ENCODE measurements at places on chromosomes 4 and X.
A peak's percentile ranks its signal among the peaks of the same experiment; 100 is the strongest.

DNA sequence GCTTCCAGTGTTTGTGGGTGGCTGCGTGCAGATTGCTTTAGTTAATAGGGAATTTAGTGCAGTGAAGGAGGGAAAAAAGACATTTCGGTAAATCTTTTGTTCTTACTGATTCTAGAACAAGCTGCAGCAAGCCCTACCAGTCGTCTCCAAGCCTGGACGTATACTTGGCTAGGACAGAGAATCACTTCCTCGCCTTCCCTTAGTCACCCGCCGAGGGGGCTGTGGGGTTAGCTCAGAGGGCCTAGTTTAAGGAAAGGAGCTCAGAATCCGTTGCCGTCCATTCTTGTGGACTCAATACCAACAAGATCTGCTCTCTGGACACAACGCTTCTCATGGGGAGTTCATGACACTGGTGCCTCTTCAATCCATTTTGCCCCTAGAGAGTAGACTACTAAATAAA is 36.3 kb upstream of the FAT1 start:
- no peak for DNase-seq

- no peak for DNase-seq
These were observed 251.6 kb downstream of the NPFFR2 start for GRCh38 chr4:72283357-72283756.

GRCh38 chr4:115780268-115780667 is 666.8 kb upstream of the NDST4 start:
- DNase-seq: no peak

- DNase-seq: no peak
These were observed at the start of gene ZNF157 for GRCh38 chrX:47370278-47370677. TSS of gene ZNF157 (plus strand) at chrX:47370578. CDS start at chrX:47370669, 91 bp downstream.

- no peak for DNase-seq
These were observed 15.6 kb upstream of the SPRY1 start for GRCh38 chr4:123380728-123381716.

DNA sequence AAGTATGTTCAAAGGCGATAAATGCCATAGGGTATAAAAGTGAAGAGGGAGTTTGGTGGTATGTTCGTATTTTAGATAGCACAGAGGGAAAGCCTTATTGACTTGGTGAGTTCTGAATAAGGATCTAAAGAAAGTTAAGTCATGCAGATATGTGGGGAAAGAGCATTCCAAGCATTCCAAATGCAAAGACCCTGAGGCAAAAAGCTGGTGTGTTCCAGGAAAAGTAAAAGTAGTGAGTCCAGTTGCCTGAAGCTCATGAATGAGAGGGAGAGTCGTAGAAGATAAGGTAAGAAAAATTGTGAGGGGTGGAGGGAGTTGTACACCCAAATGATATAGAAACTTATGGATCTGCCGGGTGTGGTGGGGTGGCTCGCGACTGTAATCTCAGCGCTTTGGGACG is 426.7 kb downstream of the RPA4 start:
- DNase-seq: peak; percentile 8

DNA sequence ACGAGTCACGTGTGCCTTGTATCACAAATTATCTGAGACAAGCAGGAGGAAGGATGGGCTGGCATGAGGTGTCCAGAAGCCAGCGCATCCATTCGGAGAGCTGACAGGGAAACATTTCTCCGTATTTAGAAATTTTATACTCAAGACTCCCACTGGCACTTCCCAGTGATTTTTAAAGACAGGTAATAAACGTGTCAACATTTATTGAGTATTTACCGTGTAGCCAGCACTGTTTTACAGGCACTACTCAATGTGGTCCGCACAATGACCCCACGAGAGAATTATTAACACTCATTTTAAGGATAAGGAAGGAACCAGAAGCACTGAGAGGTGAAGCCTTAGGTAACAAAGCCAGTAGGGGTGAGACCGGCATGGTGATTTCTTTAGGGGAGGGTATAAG is 23.2 kb downstream of the GEMIN8 start:
- no peak for DNase-seq

- no peak for DNase-seq
These were observed 224.1 kb downstream of the NLGN4X start for GRCh38 chrX:6004529-6004928.

DNA sequence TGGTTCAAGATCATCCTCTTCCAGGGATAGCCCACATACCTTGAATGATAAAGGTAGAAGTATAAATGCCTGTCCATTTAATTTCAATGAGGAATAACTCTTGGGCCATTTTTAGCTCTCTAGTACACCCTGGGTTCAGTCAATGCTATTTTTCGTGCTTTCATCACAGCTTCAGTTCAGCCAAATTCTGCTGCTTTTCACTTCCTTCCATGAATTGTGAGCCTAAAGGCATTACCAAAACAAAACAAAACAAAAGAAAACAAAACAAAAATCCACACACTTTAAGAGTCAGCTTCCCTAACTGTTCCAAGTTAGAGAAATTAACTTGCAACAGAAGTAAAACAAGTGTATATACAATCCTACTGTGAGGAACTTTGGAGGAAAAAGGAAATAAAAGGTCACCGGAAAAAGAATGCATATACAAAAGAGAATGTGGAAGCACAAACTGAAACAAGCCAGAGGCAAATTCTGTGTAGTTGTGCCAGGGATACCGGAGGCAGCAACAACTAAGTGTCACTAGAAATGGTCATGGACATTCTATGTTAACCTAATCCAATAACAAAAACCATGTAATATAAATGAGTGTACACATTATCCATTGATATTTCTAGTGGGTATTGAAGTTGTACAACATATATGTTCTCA is 423.1 kb downstream of the KCTD8 start:
- DNase-seq: no peak

DNA sequence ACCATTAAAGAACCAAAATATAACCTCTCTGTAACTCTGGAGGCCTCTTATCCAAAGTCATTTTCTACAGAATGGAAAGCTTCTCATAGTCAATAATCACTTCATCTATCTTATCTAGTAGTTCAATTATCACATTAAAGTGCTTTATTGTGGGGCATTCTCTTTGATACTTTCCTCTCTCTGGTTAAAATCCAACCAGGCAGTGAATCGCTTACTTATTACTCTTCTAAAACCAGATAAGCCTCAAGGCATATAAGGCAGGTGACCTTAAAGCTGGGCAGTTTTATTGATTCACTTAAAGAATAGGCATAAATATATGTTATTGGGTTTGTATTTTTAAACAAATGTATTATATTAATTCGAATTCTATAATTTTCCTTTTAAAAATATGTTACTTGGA is 2162.1 kb upstream of the TENM3 start:
- DNase-seq: no peak

DNA sequence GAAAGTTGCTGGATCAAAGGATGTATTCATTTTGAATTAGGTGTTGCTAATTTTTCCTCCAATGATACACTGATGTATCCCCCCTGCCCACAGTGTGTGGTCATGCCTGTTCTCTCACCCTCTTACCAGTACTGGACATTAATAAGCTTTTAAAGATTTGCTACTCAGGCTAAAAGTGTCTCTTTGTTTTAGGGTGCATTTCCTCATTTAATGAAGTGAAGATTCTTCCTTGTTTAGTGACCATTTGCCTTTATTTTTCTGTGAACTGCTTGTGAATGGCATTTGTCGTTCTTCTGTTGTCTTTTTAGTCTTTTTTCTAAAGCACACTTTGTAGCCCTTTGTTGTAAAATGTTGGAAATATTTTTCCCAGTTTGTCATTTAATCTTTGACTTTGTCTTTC is 5.0 kb downstream of the MSMO1 start:
- no peak for DNase-seq

- DNase-seq: no peak
These were observed 179.5 kb downstream of the HNRNPD start for GRCh38 chr4:82194329-82194728.

DNA sequence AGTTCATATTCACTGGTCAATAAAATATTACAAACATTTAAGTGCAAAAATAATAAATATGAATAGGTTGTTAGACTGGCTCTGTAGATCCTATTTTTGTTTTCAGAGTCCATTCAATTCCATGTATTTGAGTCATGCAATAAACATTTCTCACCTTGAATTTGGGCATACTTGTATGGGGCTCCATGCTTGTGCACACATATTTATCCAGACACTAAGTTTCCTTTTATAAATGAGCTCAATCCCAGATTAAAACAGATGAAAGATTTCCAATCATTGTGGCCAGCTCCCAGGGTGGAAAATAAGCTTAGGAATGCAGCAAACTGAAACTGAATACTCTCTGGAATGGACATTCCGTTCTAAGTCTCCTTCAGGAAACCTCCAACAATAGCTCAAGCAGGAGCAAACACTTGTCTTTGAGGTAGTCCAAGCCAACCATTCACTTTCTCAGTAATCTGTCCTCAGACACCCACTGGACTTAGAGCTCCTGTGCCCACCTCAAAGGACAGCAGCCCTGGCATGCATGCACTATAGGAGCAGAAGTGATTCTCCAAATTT is 16.4 kb downstream of the DMD start:
- DNase-seq: no peak

GRCh38 chrX:69318651-69319340 is 153.5 kb upstream of the PJA1 start:
- DNase-seq: no peak

DNA sequence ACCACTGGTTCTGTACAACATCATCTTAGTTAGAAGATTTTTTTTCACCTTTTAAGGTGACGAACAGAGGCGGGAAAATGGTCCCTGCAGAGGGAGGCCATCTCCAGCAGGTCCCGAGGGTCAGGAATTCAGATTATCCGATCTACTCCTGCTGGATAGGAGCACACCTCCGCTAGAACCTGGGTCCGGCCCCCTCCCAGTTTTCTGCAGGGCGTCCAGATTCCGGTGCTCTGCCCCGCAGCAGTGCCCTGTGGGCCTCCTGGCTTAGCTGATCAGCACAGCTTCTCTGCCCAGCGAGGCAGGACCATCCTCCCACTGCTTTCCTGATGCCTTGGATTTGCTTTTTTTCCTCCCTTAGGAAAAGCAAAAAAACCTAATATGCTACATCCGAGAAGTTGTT is 2.3 kb downstream of the TBL1X start:
- no peak for DNase-seq

GRCh38 chrX:25020905-25021449 is 5.2 kb upstream of the ARX start:
- peak; percentile 48 for DNase-seq

DNA sequence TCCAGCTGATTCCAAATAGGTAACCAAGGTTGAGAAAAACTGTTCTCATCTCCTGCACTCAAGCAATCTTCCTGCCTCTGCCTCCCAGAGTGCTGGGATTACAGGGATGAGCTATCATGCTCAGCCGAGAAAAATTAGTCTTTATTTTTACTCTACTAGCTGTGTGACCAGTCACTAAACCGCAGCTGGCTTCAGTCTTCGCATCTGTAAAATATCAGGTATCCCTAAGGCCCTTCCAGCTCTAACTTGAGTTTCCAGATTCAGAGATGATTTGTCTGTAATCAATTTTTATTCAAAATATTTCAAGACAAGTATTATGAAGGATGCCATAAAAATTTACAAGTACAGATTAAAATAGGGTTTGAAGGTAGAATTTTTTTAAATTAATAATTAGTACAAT is 3.5 kb downstream of the ADH6 start:
- DNase-seq: no peak

- peak; percentile 65 for DNase-seq
These were observed 377 bp downstream of the TIMM17B start for GRCh38 chrX:48897157-48897624.

DNA sequence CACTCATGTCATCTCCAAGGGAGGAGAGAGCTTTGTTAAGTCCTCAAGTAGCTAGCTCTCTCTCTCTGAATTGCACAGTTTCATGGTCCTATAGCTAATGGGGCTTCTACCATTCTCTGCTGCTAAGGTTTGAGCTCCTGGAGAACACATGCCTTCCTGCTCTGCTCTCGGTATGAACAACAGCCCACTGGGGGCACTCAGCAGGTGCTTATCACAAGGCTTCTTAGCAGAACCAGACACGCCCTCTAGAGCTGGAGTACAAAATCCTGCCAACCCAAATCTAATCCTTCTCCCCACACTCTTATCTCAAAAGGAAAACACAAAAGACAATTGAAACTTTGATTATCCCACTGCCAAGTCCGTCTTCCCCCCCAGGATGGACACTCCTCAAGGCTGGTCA is 176.5 kb downstream of the HS3ST1 start:
- no peak for DNase-seq

- no peak for DNase-seq
These were observed 17.9 kb downstream of the ATP8A1 start for GRCh38 chr4:42638993-42639392.

DNA sequence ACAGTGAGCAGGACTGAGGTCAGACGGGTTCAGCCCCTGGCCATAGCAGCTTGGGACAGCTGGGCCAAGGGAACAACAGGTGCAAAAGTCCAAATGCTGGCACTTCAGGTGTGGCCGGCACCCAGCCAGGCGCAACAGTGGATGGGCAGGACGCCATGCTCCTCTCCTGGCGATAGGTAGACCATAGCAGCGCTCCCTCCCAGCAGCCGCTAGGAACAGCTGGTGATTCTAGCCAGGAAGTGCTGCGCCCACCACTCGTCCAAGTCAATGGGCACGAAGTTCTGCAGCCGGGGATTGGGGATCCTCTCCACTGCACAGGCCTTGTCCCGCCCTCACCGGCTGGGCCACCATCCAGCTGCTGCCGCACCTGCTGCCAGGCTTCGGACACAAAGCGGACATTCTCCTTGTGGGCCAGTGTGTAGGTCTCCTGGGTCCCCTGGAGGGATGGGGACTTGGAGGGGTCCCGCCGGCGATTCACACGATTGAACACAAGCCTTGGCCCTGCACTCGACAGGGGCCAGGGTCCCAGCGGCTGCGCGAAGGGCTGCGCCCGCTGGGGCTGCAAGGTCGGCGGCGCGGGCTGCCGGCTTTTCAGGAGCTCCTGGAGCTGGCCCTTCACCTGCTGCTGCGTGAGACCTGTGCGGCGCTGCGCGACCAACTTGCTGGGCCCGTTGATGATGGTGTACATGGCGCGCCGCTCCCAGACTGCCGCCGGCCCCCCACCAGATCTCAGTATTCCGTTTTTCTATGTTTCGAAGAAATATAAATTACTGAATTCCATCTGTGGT is 227.5 kb upstream of the STK26 start:
- no peak for DNase-seq

- DNase-seq: peak; percentile 62
These were observed 50.1 kb downstream of the FBXW7 start for GRCh38 chr4:152485726-152486276.

- DNase-seq: no peak
These were observed 235.4 kb upstream of the FGF13 start for GRCh38 chrX:138946926-138947325.

DNA sequence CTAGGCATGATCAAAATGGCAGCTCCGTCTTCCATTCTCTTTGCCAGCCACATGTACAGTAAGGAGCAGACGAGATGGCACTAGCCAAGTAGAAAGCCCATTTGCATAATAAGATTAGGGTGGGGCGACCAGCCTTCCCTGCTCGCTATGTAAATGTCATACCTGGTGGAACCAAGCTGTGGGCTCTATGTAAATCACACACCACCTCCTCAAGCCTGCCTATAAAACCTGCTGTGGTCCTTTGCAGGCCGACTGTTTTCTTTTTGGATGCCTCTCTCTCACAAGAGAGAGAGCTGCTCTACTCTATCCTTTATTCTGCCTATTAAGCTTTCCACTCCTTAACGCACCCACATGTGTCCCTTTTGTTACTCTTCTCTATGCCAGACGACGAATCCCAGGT is 1472.7 kb downstream of the ARAP2 start:
- no peak for DNase-seq

- no peak for DNase-seq
These were observed 117.3 kb downstream of the FAM133A start for GRCh38 chrX:93791304-93791703.

- no peak for DNase-seq
These were observed 27.8 kb downstream of the RP2 start for GRCh38 chrX:46864606-46865005.
